ENCODE measurements at places on chromosomes 12 and 14.

- no peak for DNase-seq
Measured at GRCh38 chr12:131164096-131164872, 210.6 kb downstream of the ADGRD1 start.

- DNase-seq: no peak
Measured at GRCh38 chr14:54568821-54569595, 2.1 kb downstream of the SAMD4A start.

GRCh38 chr12:77131977-77132490, 66.7 kb upstream of the E2F7 start:
- DNase-seq: no peak

GRCh38 chr12:95074766-95075165, 1.3 kb upstream of the NR2C1 start:
- no peak for DNase-seq

GRCh38 chr12:92961949-92962348, 32.9 kb upstream of the EEA1 start:
- DNase-seq: no peak

DNA sequence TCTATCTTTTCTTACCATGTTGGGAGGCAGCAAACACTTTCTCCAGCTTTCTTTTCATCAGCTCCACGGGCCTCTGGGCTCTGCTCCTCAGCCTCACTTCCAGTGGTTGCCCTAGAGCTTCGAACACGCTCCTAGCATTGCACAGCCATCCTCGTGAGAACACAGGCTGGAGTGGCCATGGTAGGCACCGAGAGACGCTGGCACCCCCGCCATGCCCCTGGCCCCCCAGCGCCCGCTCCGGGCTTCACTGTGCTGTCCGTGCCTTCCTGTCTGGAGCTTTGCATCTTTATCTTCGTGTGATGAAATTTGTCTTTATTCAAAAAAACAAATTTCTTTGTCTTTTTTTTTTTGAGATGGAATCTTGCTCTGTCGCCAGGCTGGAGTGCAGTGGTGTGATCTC, 352.2 kb downstream of the TMEM121 start:
- DNase-seq: no peak

- DNase-seq: no peak
Measured at GRCh38 chr12:20436316-20436715, 68.0 kb downstream of the PDE3A start.

DNA sequence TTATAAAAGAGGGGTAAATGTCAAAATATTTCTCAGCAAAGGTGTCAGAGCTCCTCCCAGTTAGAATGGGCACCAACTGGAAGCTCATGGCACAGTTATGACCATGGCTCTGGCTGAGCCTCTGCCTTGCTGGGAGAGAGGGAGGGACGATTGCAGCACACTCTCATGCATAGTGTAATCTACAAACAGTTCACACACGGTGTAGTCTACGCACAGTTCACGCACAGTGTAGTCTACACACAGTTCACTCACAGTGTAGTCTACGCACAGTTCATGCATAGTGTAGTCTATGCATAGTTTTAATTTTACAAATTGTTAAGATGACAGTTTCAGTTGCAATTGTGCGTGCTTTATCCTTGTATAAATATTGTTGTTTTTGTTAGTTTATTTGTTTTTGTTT, 1474.6 kb upstream of the TMEM132C start:
- DNase-seq: no peak

DNA sequence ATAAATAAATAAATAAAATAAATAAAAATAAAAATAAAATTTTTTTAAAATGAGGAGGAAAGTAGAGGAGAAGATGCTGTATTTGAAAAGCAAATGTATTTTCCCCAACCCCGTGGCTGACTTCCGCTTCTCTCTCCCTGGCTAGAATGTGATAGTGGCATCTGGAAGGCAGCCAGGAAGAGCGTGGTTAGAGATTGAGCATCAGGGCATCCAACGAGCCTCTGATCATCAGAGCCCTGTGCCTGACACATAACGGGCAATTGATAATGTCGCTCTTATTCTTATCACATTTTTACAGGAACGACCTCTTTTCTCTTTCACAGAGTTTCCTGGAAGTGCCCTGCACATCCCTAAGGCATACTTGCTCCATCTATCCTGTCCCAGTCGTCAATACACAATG, 496.9 kb upstream of the TMEM132C start:
- DNase-seq: no peak

DNA sequence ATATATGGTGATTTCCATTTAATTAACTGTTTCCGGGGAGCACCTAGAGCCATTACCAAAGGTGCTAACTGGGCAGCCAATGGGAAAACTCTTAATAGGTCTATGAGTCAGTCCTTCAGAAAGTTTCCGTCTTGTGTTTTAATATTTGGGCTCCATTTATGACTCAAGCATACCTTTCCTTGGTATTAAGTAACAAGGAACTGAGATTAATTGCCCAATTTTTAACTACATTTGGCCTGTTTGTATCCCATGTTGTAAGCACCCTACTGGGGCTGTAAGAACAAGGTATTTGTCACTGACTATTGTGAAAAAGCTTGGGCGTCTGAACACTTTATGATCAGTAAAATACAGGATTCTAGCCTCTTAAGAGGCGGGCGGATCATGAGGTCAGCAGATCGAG, 62.8 kb upstream of the FOXN3 start:
- DNase-seq: no peak

DNA sequence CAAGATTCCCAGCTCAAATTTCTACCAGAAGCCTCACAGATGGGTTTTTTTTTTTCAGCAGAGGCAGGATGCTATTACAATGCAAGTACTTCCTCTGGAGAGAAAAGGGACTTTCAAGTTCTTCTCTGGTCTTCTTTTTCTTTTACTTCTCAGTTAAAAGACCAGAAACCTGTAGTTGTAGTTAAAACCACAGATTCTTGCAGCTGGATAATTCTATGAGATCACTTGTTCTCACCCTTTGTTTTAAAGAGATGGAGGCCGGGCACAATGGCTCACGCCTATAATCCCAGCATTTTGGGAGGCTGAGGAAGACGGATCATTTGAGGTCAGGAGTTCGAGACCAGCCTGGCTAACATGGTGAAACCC, 47.6 kb upstream of the OVCH1 start:
- no peak for DNase-seq

- DNase-seq: no peak
Measured at GRCh38 chr12:99055299-99055698, 410.2 kb downstream of the APAF1 start.

DNA sequence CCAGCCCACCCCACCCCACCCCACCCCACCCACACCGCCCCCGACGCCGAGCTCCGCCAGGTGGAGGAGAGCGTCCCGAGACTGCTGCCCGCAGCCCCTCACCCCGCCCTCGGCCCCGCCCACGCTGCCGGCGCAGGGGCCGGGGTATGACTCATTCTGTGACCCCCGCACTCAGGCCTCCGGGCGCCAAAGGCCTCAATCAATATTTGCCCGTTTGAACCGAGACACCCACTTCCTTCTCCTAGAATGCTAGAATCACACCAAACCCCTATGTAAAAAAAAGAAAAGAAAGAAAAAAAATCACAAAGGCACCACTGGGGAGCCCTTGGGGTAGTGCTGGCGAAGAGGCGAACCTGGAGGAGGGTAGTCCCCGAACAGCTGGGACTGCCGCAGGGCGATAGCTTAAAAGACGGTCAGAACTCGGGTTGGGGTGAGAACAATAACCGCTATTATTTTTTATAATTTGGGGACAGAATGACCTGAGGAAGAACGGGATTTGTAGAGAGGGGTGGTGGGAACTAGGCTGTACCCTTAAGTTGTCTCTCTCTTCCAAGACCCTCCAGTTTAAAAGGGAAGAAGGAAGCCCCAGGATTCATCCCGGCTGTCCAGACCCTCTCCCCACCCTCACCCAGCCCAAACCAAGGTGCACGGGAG, 894 bp downstream of the KRT8 start:
- DNase-seq: no peak

GRCh38 chr14:68639000-68639757, 153.7 kb downstream of the ZFP36L1 start:
- no peak for DNase-seq

GRCh38 chr12:63319936-63320633, 169.1 kb upstream of the AVPR1A start:
- DNase-seq: no peak

Measured in cortex of kidney (tissue), 1 donor.